ENCODE measurements at places on chromosomes 13 and 19.

DNA sequence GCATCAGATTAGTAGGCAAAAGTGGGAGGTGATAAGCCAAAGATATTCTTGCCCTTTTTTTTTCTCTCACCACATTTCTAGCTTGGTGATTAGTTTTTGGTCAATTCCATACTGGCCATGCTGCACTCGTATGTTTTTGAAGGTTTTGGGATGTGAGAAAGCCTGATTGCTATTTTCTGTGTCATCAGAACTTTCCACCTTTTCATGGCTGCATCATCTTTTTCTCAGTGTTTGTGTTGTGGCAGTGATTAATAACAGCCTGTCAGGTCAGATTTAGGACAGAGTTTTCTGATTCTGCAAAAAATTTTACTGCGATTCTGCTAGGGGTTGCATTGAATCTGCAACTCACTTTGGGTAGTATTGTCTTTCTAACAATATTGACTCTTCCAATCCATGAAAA is 32.9 kb downstream of the PSG1 start:
- no peaks in the 10 kb centered on the region for H3K27me3 ChIP-seq
- no peak overlapping the region for H3K4me3 ChIP-seq
- no peaks in the 10 kb centered on the region for H3K36me3 ChIP-seq
- peaks cover 10% of the 10 kb centered on the region for H3K4me1 ChIP-seq
- no peak overlapping the region for H3K27ac ChIP-seq
- no peak for DNase-seq

- no peak overlapping the region for H3K4me3 ChIP-seq
- no peaks in the 10 kb centered on the region for H3K27me3 ChIP-seq
- no peak for DNase-seq
- no peaks in the 10 kb centered on the region for H3K36me3 ChIP-seq
Measured at GRCh38 chr13:45834411-45834994, 17.1 kb downstream of the SIAH3 start.

GRCh38 chr19:40813182-40813581 is 14.2 kb downstream of the EGLN2 start:
- H3K27me3 ChIP-seq: no peaks in the 10 kb centered on the region
- no peak overlapping the region for H3K27ac ChIP-seq
- DNase-seq: no peak
- H3K4me1 ChIP-seq: peaks cover 6% of the 10 kb centered on the region

GRCh38 chr19:13712767-13713201 is 51.5 kb upstream of the MRI1 start:
- H3K27ac ChIP-seq: no peak overlapping the region
- no peak for DNase-seq
- no peaks in the 10 kb centered on the region for H3K4me1 ChIP-seq
- H3K36me3 ChIP-seq: no peaks in the 10 kb centered on the region

DNA sequence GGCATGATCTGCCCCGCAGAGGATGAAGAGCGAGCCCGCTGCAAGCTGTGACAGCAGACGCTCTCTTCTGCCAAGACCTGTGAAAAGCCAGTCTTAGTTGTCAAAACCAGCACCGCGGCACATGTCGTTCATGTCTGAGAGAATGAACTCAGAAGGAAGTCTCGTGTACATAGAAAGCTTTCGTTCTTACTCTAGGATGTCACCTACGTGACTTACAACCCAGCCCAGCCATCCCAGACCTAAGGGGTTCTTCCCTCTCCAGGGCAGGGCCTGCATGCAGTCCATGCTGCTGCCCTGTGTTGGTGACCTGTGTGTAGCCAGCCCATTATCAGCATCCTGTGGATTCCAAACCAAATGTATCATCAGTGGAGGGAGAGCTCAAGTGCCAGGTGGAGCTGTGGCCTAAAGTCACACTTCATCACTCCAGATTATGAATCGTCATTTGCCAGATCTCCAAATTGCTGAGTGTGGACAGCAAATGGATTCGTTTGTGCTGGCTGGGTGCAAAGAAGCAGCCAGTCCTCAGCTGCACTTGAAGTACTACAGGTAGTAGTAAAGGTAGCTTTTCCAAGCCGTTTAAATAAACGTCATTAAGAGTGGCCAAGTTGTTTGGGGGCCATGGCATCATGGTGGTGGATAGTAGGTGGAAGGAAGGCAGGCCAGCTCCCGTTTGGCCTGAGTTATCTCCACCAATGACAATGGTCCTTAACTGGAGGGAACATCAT is 73.9 kb upstream of the GPR183 start:
- H3K27ac ChIP-seq: no peak overlapping the region
- no peaks in the 10 kb centered on the region for H3K27me3 ChIP-seq
- peak; percentile 2 for DNase-seq
- H3K4me3 ChIP-seq: no peak overlapping the region
- H3K36me3 ChIP-seq: no peaks in the 10 kb centered on the region
